KBM-7 (cell line): ENCODE measurements at places on chromosomes 4 and X.

- no peak for DNase-seq
Measured at GRCh38 chrX:118973389-118974087, 880 bp upstream of the LONRF3 start.

DNA sequence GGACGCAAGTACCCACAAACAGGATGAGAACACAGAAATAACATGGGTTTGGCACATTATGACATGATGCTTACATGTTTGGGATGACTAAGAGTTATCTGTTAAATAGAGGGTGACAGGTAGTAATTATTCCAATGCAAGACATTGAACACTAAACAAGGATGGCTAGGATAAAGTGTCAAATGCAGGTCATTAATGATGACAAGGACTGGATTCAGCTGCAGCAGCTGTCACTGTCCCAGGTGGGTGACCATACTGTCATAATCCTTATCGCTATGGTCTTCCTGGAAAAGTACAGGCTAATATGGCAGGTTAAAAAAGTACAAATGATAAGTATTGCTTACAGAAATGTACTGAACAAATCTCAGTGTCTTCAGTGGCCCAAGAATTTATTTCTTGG is 123.9 kb downstream of the ANTXR2 start:
- no peak for DNase-seq

- no peak for DNase-seq
Measured at GRCh38 chrX:121558886-121559285, 511.5 kb downstream of the GLUD2 start.

DNA sequence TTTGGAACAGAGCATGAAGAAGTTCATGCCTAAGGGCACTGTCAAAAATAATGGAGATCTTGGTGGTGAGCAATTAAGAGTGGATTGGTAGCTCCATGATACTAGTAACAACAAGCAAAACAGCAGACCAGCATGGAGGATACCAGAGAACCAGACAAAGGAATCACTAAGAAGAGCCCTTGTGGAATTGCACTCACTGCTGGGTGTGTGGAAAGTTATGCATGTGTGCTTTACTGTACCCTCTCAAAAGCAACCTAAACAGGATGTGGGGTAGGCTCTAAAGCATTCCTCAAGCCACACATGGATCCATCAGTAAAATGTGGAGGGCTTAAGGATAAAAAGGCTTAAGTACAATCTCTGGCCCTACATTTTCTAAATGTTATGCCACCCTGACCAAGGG is 69.5 kb downstream of the AR start:
- no peak for DNase-seq

DNA sequence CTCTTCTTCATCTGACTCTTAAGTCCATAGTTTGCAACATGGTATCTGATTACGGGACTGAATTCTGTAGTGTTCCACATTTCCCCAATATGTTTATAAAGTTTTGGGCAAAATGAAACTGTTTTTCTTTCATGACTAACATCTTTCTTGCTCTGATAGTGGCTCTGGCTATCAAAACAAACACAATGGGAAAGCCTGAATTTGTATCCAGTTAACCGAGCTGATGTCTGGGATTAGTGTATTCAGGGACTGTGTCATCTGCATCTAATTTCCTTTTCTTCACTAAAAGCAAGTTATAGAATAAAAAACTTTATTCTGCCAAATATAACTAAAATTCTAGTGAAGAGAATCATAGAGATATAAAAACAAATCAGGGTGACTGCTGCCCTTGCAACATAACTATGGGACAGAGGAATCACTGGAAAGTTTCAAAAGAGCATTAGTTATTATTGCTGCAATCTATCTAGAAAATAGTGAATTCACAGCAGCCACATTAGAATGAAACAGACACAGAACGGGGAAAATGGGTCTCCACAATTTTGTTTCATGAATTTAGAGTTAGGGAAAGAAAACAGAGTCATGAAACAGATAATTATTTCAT is 61.3 kb downstream of the ANTXR2 start:
- DNase-seq, result no peak

- no peak for DNase-seq
Measured at GRCh38 chrX:39900777-39901170, 197.0 kb downstream of the BCOR start.

- no peak for DNase-seq
Measured at GRCh38 chrX:144265641-144266040, 381.8 kb downstream of the UBE2NL start.

GRCh38 chrX:47224266-47224895 is 5.9 kb downstream of the CDK16 start:
- no peak for DNase-seq

- DNase-seq, result no peak
Measured at GRCh38 chrX:16357902-16358301, 190.6 kb downstream of the MAGEB17 start.

DNA sequence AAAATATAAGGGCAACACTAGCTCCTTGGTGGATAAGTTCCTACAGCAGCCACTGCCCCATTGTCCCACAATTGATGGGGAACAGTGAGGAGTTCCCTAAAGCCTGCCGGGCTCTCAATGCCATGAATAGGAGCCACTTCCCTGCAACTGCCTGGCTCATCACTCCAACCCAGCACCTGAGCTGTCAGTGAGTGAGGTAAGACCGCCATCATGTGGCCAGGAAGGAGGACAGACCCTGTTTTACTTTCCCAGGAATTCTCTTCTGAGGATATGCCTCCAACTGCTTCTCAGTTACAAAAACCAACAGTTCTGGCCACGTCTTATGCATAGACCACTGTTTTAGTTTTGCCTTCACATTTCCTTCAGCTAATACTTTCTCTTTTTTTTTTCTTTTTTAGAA is 45.5 kb downstream of the SRPX start:
- DNase-seq, result peak; percentile 49

- no peak for DNase-seq
Measured at GRCh38 chr4:112865443-112865842, 184.0 kb upstream of the ANK2 start.

GRCh38 chr4:51870441-51871188 is 27.7 kb downstream of the DCUN1D4 start:
- no peak for DNase-seq

- DNase-seq, result no peak
Measured at GRCh38 chr4:90727938-90728337, 600.7 kb downstream of the CCSER1 start.

- no peak for DNase-seq
Measured at GRCh38 chr4:99022566-99022965, 27.0 kb downstream of the METAP1 start.

DNA sequence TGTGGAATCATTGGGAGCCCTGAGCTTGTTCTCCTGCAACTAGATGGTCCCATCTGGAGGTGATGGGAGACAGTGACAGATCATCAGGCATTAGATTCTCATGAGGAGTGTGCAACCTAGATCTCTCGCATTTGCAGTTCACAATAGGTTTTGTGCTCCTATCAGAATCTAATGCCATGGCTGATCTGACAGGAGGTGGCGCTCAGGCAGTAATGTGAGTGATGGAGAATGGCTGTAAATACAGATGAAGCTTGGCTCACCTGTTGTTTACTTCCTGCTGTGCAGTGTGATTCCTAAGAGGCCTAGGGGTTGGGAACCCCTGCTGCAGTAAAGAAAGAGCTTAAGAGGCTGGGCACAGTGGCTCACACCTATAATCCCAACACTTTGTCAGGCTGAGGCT is 42.2 kb upstream of the PUDP start:
- DNase-seq, result no peak

- DNase-seq, result no peak
Measured at GRCh38 chrX:13520936-13521335, 48.5 kb upstream of the EGFL6 start.

- peak; percentile 37 for DNase-seq
Measured at GRCh38 chr4:123750044-123750443, 353.4 kb downstream of the SPRY1 start.

DNA sequence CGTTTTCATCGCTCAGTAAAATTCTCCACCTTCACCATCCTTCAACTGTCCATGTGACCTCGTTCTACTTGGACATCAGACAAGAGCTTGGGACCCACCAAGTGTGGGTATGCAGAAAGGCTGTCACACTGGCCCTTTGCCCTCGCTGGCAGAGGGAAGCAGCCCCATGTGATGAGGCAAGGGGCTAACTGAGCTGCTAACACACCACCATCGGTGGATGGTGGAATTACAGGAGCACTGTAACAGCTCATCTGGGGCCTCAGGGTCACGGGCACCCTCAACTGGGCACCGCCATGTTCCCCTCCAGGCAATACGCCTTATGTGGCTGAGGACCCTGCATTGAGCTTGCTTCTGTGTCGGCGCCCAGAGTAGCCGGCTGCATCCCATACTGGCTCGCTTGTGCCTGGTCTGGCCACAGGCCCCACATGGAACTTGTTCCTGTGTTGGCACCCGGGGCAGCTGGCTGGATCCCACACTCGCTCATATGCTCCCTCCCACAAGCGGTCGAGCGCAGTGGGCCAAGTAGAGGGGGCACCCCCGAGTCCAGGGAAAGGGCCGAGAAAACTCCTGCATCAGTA is 109.5 kb downstream of the TAB3 start:
- DNase-seq, result no peak

DNA sequence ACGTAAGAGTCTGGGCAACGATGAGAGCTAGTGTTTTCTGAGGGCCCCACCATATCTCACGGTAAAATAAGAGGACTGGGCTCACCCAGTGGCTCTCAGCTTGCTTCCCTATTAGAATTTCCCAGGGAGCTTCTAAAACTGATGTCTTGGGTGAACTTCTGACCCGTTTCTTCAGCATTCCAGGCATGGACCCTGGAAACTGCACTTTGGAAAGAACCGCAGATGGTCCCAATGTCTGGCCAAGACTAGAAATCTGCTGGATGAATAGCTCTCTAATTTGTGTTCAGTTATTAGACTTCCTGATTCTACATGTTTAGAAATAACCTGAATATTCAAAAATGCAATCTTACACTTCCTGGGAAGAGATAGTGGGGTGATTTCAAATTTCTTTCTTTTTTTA is 127.8 kb downstream of the ANOS1 start:
- DNase-seq, result no peak

DNA sequence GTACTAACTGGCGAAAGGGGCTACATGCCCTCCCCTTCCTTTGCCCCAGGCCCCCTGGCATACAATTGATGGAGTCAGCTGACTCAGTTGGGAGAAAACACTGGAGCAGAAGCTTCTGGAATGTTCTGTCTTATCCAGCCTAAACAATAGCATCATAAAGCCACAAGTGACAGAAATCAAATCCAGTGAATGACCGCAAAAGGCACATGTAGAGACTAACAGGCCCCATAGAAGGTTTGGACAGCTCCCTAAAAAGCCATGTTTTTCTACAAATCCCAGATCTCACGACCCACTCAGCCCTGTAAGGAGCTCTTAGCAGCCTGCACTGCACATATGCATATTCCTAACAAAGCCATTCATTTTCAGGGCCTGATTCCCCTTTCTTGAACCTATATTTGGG is 25.1 kb downstream of the SCARB2 start:
- DNase-seq, result no peak

GRCh38 chr4:152719801-152720556 is 40.2 kb upstream of the TMEM154 start:
- DNase-seq, result no peak

- peak; percentile 59 for DNase-seq
Measured at GRCh38 chrX:69387567-69388487, 116.3 kb upstream of the NALF2 start.

GRCh38 chr4:47855350-47855749 is 17.5 kb upstream of the CORIN start:
- DNase-seq, result no peak

DNA sequence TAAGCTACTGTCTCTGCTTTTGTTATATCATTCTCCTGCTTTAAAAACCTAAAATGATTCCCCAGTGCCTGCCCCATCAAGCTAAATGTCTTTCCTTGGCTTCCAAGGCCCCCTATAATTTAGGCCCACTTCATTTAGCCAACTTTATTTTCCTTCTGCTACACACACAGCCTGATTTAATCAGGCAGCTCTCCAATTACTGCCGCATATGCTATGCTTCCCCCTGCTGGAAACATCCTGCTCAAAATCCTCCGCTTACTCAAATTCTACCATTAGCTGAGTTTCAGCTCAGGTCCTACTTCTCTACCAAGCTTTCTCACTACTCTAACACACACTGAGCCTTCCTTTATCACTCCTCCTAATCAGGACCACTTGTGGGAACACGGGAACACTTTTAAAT is 17.0 kb downstream of the LAMP2 start:
- peak; percentile 80 for DNase-seq

GRCh38 chrX:132025041-132025440 is 1.9 kb downstream of the STK26 start:
- peak; percentile 56 for DNase-seq

- no peak for DNase-seq
Measured at GRCh38 chrX:150813922-150814321, 84.5 kb downstream of the CD99L2 start.

- no peak for DNase-seq
Measured at GRCh38 chr4:95215991-95216605, 332.7 kb downstream of the UNC5C start.

GRCh38 chrX:65894133-65894532 is 145.7 kb downstream of the VSIG4 start:
- no peak for DNase-seq

DNA sequence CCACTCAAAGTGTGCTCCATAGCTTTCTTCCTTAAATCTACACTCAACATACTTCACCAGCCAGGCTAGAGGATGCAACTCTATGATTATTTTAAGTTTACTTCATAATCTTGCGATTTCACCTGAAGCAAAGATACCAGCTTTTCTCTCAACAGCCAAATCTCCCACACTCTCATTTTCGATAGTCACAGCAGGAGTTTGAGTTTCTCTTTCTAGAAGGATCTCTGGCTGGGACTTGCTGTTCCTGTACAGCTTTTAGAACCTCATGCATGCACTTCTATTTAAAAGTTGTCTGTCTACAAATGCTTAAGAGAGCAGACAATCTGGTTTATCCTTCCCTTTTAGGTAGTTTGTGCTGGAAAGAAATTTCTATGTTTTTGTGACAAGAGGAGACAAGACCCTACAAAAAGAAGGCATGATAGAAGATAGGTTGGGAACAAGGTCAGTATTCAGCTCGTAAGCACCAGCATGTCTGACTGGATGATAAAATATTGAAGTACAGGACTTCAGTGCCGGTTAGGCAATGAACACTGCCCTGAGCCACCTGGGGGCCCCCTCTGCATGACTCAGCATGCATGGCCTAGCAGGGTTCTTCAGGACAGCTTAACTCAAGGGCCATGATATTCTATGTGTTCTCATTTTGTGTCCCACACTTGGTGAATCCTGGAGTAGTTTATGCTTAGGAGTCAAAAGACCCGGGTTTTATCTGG is 65.6 kb downstream of the ATXN3L start:
- peak; percentile 72 for DNase-seq

- DNase-seq, result peak; percentile 12
Measured at GRCh38 chr4:10457255-10457801, at the start of gene ZNF518B. Gene ZNF518B, minus strand, starts transcription at chr4:10457426. Its CDS starts 11,098 bp downstream, at chr4:10446328.

DNA sequence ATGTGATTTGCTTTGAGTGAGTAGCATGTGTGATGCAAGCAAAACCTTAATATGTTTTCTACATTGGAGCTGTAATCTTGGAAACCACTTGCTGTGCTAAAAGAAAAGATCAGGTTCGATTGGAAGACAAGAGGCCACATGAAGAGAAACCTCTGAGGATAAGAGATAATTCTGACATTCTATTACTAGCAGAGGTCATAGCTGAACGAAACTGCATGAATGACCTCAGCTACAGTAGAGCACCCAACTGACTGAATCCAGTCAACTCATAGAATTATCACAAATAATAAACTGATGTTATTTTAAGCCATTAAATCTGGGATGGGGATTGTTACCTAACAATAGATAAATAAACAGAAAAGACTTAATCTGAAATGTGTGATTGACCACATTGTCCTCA is 147.1 kb downstream of the CAMK2D start:
- no peak for DNase-seq
